ENCODE measurements at places on chromosomes 1 and 21.

DNA sequence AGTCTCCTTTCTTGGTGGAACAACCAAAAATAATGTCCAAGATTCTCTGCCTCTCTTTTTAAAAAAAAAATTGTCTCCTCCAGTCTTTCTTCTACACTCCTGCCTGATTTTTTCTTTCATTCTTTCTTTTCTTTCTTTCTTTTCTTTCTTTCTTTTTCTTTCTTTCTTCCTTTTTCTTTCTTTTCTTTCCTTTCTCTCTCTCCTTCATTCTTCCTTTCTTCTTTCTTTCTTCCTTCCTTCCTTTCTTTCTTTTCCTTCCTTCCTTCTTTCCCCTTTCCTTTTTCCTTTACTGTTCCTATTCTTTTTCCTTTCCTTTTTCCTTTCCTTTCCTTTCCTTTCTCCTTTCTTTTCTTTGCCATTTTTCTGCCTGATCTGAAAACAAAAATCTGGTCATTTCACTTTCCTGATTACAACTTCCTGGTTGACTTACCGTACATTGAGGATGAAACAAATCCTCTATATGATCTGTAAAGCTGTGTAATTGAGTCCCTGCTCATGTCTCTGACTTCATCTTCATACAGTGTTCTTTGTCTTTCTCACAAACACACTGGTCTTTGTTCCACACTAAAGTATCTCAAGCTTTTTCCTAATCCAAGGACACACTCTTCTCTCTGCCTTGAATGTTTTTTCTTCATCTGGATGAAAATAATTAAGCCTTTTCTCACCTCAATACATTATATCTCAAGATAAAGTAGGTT lies 6.1 kb upstream of the KRTAP23-1 start:
- DNase-seq: no peak

DNA sequence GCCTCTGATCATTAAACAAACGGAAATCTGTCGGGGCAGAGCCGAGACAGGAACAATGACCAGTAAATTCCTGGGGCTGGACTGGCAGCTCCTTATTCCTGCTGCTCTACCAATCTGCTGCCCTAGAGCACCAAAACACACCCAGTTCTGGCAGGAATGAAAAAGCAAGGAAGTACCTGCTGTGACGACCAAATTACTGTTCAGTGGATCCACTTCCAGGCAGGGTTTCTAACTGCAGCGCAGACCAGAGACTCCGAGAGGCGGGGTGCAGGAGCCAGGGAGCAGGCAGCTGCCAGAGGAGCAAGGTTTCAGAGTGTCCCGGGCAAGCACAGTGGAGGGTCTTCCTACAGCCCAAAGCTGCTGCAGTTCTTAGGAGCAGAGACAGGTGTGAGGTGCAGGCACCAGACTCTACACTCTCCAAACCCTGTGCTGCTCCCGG lies 32.4 kb downstream of the KANK4 start:
- no peak for DNase-seq

- DNase-seq: no peak
These were observed 19.5 kb upstream of the HLCS start for GRCh38 chr21:36985751-36986594.

GRCh38 chr21:26124421-26124833 lies 46.1 kb downstream of the APP start:
- no peak for DNase-seq
